ENCODE measurements at places on chromosomes 5 and 9. TPM values are rescaled to one million over a fixed set of nuclear protein-coding genes. Genes with fewer than 3 reads are reported as not detected.

DNA sequence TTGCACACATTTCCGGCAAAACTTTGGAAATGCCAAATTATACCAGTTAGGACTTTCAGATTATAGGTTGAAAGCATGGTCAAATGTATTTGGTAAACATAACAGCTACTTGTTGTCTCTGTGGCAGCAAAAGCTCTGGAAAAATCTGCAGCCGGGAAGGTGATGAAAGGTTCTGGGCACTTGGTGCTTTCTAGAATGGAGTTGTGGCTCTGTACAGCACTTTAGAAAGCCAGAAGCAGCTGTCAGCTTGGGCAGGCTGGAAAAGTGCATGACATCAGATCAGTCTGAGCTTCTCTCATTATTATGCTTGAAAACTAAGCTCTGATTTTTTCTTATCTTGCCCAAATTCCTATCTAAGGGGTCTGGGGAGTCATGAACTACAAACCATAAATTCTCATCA lies 118.6 kb upstream of the MAST4 start:
- DNase-seq, result no peak

LCN9 gene
- total RNA-seq, result not detected

DNA sequence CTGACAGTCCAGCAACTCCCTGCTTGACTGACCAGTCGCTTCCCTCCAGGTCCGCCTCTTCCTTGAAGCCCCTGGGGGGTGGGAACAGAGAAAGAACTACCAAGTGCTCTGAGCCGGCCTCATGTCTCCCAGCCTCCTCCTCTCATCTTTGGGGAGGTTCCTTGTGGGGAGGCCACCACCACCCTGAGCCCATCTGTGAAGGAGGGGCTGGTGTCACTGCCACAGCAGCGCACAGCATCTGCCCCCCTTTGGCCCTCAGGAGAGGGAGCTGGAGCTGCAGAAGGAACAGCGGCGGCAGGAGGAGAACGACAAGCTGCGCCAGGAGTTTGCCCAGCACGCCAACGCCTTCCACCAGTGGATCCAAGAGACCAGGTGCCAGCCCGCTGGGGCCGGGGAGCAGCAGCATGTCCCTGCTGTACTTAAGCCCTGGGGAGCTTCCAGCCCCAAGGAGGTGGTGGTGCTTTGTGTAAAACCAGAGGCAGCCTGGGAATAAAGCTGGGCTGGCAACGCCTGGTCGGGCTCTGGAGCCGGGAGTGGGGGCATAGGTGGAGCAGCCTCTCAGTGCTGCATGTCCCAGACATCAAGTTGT lies 29.4 kb downstream of the DYNC2I2 start:
- no peak for DNase-seq

DNA sequence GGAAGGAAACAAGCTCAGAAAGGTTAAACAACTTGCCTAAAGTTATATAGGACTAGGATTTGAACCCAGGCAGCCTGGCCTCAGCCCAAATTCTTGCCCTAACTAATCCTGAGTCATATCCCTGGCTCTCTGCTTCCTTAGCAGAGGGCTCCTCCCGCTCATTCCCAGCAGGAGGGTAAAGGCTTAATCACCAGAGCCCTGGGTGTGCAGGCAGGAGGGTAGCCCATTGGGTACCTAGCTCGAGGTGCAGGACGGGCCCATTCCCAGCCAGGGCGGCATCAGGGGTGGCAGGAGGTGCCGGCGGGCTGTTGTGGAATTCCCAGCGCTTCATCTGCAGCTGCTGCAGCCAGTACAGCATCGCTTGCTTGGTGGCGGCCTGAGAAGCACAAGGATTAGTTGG lies 3.9 kb downstream of the TBC1D2 start:
- no peak for DNase-seq

DNA sequence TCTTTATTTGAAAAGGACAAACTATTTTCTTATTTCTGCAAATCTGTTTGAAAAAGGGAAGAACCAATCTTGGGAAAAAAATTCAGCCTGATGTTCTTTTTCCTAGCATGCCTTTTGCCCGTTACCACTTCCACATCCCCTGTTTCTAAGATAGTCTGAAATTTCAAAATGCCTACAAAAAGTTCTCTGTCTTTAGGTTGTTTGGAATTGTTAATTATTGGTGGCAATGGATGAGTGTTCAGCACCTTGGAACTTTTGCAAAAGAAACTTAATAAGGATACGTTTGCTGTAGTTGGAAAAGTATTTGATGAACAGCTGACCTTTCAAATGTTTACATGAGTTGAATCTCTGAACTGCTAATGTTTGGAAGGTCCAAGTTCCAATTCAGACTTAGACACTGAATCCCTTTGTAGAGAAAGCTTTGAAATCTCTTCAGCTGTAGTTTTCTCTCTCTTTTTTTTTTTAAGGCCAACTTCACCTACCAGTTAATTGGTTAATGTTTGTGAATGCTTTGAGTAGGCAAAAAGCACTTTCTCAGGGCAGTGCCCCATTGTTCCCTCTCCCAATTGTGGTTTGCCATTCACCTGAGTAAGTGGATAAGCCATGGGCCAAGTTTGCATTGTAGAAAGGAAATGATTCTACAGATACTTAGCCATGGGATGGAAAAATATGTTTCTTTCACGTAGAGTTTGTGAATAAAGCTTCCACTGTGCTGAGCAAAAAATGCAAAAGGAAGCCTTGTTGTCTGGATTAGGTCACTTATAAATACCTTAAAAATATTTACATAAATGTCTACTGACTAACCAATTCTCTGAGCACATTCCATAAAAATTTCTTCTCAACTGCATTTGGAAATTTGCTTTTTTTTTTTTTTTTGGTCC lies 156.4 kb upstream of the ELL2 start:
- no peak for DNase-seq

DNA sequence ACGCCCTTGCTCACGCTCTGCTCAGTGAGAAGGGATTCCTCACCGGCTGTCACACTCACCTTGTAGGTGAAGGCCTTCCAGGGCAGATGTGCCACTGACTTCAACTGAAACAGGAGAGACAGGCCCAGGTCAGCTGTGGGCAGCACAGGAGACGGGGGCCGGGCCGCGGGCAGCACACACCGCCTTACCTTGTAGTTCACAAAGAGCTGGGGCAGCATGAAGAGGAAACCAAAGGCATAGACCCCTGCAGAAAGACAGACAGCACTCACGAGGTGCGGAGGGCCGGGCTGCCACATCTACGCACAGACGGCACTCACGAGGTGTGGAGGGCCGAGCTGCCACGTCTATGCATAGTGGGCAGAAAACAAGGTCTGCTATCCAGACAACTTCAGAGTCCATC lies 23.3 kb downstream of the CLPTM1L start:
- DNase-seq, result peak; percentile 50

- DNase-seq, result no peak
Observed at GRCh38 chr9:98189412-98189811, 3.0 kb downstream of the CORO2A start.

DNA sequence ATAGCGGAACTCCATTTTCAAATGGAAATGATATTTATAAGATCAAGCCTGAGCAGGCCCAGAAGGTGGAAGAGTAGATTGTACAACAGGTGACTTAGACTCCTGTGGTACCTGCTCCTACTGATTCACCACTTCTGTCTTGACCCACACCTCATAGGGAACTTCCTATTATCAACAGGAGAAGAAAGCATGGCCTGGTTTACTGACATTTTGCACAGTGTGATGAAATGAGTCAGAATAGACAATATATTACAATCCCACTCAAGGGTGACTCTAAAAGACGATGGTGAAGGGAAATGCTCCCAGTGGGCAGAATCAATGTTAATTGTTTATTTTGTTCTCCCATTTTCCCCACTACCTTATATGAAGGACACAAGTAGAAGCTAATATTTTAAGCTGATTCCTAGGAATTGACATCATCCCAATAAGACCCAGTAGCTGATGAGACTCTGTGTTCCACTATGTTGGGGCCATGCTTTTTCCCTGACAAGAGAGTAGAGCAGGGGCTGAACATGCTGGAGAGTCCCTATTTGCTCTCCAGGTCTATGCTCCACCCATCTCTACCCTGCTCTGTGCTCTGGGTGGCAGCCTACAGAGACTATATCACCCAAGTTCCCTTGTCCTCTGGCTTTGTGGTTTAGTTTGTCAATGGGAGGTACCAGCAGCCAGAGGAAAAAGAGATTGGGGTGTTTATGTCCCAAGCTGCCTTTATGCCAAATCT lies 163.4 kb upstream of the FSTL4 start:
- DNase-seq, result no peak

DNA sequence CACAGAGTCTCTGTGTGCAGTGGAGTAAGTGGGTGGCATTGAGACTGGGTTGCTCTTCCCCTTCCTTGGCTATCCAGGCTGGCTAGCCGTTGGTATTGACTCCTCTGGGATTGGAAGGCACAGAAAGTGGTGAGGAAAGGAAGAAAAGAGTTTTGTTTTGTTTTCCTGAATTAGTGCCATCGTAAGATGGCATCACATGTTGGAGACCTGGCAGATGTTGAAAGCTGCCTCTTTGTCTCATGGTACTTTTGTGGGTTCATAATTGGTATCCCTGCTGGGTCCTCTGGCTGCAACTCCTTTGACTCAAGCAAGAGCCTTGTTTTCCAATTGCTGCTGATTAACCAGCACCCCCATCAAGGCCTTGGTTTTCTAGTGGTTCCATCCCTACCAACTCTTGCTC lies 293.8 kb downstream of the PDE4D start:
- DNase-seq, result no peak

DNA sequence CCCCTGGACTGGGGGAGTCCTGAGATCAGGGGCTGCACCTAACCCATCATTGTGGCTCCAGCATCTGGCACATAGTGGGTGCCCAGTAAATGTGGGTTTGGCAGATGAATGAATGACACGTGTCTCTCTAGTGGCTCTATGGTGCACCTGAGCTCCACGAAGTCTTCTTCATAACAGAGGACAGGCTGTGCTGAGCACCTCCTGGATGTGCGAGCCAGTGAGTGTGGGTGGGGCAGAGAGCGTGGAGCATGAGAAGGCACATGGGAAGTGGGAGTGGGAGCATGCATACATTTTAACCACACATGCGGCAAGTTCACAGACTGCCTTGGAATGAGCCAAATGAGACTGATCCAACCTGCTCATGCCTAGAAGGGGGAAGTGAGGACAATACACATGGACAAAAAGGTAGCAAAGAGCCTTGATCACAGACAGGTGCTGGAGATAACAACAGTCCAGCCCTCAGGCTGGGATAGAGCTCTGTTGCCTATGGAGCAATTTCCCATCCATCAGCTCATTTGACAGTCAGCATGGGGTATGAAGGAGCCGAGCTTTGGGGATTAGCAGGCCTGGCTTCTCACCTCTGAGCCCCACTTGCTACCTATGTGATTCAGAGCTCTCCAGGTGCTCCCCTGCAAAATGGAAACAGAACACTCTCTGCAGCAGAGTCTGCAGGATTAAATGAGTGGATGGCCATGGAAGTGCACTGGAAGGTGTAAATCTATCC lies 76.2 kb upstream of the TBC1D2 start:
- DNase-seq, result no peak

DNA sequence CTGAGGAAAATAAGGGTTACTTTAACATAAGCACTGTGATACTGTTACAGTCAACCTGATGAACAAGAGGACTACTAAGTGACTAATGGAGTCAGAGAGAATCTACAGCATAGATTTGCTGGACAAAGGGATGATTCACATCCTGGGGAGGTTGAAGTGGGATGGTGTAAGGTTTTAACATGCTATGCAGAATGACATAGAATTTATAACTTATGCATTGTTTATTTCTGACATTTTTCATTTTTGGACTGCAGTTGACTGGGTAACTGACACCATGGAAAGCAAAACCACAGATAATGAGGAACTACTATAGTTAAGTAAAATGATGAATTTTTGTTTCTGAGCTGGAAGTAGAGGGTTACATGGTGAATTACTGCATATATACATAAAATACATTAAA lies 389.2 kb downstream of the MAT2B start:
- DNase-seq, result no peak

PRRT1B gene
- total RNA-seq, result 3.9 TPM

RORB gene
- 2.1 TPM for total RNA-seq

IFNK gene
- total RNA-seq, result not detected

DNA sequence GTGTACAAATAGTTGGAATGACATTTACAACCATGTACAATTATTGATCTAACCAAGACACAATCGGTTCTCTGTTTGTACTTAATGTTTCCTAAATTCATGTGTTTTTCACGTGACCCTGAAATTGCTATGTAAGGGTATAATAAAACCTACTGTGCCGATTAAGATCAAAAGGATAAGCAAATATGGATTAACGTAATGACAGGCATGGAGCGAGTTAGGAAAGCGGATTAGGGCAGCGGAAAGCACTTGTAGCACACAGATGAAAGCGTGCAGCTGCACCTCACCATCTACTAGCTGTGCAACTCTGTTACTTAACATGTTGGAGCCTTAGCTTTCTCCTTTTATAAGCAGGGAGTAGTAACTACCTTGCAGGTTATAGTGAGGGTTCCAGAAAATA lies 38.3 kb upstream of the ZFYVE16 start:
- no peak for DNase-seq

GRCh38 chr9:15959663-15960062 lies 406.8 kb downstream of the CCDC171 start:
- DNase-seq, result no peak

DNA sequence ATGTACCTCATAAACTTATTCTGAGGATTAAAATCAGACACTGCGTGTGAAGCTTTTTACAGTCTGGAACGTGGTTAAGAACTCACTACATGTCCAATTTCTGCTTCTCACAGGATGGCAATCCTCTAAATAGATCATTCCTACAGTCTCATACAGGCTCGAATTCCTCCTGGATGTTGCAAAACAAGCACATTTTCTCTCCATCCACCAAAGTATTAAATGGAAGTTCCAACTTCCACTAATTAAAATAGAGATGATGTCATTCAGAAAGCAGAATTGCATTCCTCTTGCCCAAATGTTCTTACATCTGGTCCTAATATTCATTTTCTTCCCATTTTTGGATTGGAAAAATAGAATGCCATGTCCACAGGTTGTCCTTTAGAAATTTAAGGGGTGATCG lies 145.5 kb upstream of the PCA3 start:
- DNase-seq, result no peak

DNA sequence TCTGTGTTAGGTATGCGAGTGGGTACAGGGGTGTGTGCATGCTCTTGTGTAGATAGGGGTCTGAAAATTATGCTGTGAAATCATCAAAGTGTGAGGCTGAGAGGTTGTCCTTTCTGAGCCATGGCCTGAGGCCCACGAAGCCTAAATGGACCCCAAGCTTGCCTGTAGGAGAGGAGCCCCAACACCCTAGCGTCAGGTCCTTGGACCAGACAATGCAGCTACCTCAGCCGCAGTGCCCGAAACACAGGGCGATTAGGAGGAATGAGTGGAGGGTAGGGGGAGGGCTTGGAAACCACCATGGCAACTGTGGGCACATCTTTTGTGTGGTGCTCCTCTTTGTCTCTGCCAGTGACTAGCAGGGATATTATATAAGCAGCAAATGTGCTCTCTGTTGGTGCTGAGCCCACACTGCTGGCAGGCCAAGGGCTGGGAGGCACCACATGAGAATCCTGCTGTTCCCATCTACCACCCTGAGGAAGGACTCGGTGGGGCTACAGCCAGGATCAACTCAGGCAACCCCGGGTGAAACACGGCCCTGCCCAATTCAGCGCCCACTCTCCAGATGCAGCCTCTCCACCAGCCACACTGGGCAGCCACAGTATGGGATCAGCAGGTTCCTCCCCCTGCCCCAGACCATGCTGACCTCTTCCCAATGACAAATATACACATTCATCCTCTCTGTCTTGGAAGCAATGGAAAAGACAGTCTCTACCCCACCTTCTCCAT lies 84.6 kb upstream of the FSTL4 start:
- DNase-seq, result no peak
